ENCODE measurements at places on chromosomes 4 and X. TPM values are rescaled to one million over a fixed set of nuclear protein-coding genes. Genes with fewer than 3 reads are reported as not detected.

CAPN6 gene
- total RNA-seq, result 0.05 TPM

C1GALT1C1 gene
- 32.6 TPM for total RNA-seq

GRCh38 chr4:157114671-157115070 lies 38.7 kb downstream of the GLRB start:
- DNase-seq, result no peak
- no peak overlapping the region for H3K4me3 ChIP-seq
- 0 out of 2 replicates have a peak, but pooled peaks cover 6% of the 10 kb centered on the region for H3K36me3 ChIP-seq
- no peak overlapping the region for H3K27ac ChIP-seq
- H3K4me1 ChIP-seq, result peaks cover 30% of the 10 kb centered on the region

- no peak for DNase-seq
- H3K36me3 ChIP-seq, result no peaks in the 10 kb centered on the region
- no peak overlapping the region for H3K27ac ChIP-seq
Observed at GRCh38 chr4:73872316-73873108, 3.3 kb downstream of the CXCL1 start.

GRCh38 chr4:142952821-142953580 lies 106.9 kb upstream of the INPP4B start:
- no peaks in the 10 kb centered on the region for H3K4me1 ChIP-seq
- H3K36me3 ChIP-seq, result no peaks in the 10 kb centered on the region
- DNase-seq, result no peak
- no peaks in the 10 kb centered on the region for H3K27me3 ChIP-seq
- no peak overlapping the region for H3K27ac ChIP-seq

- no peak for DNase-seq
- H3K4me1 ChIP-seq, result no peaks in the 10 kb centered on the region
- no peak overlapping the region for H3K27ac ChIP-seq
- H3K36me3 ChIP-seq, result no peaks in the 10 kb centered on the region
Observed at GRCh38 chrX:40420899-40421729, 159.7 kb upstream of the ATP6AP2 start.

STIM2 gene
- 13.1 TPM for total RNA-seq

HS6ST2 gene
- total RNA-seq, result not detected

ZNF595 gene
- total RNA-seq, result 7.8 TPM

UGT2B10 gene
- total RNA-seq, result not detected

GRCh38 chr4:148196164-148196563 lies 246.1 kb downstream of the NR3C2 start:
- H3K27me3 ChIP-seq, result no peaks in the 10 kb centered on the region
- H3K27ac ChIP-seq, result no peak overlapping the region
- H3K36me3 ChIP-seq, result no peaks in the 10 kb centered on the region
- H3K4me3 ChIP-seq, result no peak overlapping the region
- no peak for DNase-seq
- no peaks in the 10 kb centered on the region for H3K4me1 ChIP-seq

ATP11C gene
- 34.7 TPM for total RNA-seq

POU4F2 gene
- not detected for total RNA-seq

CENPVL1 gene
- not detected for total RNA-seq

DNA sequence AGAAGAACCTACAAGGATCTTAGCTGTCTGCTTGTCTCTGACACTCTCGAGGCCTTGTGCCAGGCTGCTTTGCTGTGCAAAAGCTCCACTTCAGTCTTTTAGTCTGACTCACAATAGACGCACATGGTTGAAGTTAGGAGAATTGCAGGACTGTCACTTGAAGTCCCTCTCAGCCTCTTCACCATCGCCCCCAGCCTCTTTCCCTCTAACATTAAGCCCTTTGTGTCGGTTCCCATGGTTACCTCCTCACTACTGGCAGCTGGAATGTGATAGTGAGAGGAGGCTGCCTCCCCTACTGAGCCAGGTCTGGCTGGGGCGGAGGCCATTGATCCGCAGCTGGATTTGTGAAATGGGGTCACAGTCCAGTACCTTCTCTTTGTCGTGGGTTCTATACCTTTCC lies 201.8 kb downstream of the SOWAHB start:
- H3K27me3 ChIP-seq, result no peaks in the 10 kb centered on the region
- H3K4me1 ChIP-seq, result peaks cover 34% of the 10 kb centered on the region
- no peaks in the 10 kb centered on the region for H3K36me3 ChIP-seq

GRCh38 chrX:121301356-121301755 lies 253.9 kb downstream of the GLUD2 start:
- no peak overlapping the region for H3K27ac ChIP-seq
- H3K4me1 ChIP-seq, result no peaks in the 10 kb centered on the region
- no peak for DNase-seq
- no peaks in the 10 kb centered on the region for H3K36me3 ChIP-seq

DNA sequence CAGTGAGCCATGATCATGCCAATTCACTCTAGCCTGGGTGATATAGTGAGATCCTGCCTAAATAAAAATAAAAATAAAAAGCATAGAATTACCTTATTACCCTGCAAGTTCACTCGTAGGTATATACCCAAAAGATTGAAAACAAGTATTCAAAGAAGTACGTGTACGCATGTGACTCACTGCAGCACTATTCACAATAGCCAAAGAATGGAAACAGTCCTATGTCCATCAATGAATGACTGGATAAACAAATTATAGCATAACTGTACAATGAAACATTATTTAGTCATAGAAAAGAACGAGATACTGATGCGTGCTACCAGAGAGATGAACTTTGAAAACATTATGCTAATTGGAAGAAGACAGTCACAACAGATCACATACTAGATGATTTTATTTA lies 204.6 kb upstream of the DIAPH2 start:
- no peaks in the 10 kb centered on the region for H3K4me1 ChIP-seq
- H3K27ac ChIP-seq, result no peak overlapping the region
- no peak overlapping the region for H3K4me3 ChIP-seq

DNA sequence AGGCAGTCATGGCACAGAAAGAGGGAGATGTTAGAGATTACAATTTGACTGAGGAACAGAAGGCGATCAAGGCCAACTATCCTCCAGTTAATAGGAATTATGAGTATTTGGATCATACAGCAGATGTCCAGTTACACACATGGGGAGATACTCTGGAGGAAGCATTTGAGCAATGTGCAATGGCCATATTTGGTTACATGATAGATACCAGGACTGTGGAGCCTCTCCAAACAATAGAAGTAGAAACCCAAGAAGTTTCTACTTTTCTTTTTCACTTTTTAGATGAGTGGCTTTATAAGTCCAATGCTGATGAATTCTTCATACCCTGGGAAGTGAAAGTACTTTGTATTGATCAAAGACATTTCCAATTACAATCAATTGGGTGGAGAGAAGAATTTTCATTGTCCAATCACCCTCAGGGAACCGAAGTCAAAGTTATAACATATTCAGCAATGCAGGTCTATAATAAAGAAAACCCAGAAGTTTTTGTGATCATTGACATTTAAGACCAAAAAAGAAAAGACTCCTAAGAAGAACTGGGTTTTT lies 139.1 kb downstream of the MAB21L2 start:
- no peaks in the 10 kb centered on the region for H3K4me1 ChIP-seq
- H3K27ac ChIP-seq, result no peak overlapping the region
- no peak overlapping the region for H3K4me3 ChIP-seq
- no peaks in the 10 kb centered on the region for H3K27me3 ChIP-seq

DNA sequence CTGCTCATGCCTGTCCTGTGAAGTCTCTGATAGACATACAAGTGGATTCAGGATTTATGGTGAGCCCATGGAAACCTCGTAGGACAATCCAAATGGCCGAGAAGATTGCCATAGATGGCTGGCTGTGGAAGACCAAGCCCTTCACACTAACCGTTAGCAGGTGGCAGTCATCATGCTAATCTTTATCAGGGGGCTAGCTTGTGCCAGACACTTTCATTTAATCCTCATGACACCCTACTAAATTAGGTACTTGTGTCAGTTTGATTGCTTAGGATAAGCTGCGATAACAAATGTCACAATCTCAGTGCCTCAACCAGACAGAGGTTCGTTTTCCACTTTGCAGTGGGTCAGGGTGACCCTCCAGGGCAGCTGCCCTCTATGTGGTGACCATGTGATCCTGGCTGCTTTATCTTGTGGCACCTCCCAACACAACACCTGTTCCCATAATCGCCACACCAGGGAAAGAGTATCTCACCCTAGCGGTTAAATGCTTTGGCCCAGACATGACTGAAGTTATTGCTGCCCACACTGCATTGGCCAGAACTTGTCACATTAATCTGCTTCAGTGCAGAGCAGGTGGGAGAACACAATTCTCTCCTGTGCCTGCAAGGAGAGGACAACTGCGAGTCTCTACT lies 60.8 kb downstream of the REPS2 start:
- H3K4me1 ChIP-seq, result no peaks in the 10 kb centered on the region
- no peaks in the 10 kb centered on the region for H3K36me3 ChIP-seq
- H3K27ac ChIP-seq, result no peak overlapping the region
- H3K4me3 ChIP-seq, result no peak overlapping the region
- no peak for DNase-seq

HDX gene
- total RNA-seq, result 4.6 TPM

PDE6B gene
- total RNA-seq, result not detected

CFAP47 gene
- total RNA-seq, result not detected

ODAPH gene
- not detected for total RNA-seq

- DNase-seq, result peak; percentile 40
- H3K4me1 ChIP-seq, result peaks cover 25% of the 10 kb centered on the region
- no peaks in the 10 kb centered on the region for H3K27me3 ChIP-seq
- H3K36me3 ChIP-seq, result no peaks in the 10 kb centered on the region
- H3K4me3 ChIP-seq, result peak overlapping the region; percentile 16
Observed at GRCh38 chrX:150547375-150548115, 20.9 kb upstream of the MTM1 start.

DNA sequence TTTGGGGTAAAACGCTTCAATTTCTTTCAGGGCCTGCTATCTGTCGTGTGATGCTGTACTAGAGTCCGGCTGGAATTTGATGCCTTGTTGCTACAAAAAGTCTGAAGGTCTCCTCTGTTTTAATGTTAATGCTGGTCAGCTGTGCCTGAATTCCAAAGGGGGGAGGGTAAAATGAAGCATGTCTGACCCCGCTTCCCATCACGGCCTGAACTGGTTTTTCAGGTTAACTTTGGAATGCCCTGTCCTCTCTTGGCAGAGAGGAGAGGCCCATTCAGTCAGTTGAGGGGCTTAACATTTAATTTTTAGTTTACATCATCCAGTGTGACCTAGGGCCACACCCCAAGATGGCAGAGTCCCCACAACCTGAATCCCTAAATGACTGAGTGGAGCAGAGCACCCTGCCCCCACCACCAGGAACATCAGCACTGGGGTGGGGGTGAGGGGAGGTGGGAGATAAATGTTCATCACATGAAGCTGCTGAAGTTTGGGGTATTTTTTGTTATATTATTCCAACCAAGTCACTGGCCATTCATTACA lies 47.9 kb upstream of the GPR78 start:
- H3K4me3 ChIP-seq, result no peak overlapping the region
- H3K27ac ChIP-seq, result no peak overlapping the region

GRCh38 chr4:116143198-116143597 lies 942.2 kb downstream of the TRAM1L1 start:
- no peaks in the 10 kb centered on the region for H3K27me3 ChIP-seq
- no peak for DNase-seq
- no peaks in the 10 kb centered on the region for H3K36me3 ChIP-seq
- H3K4me3 ChIP-seq, result no peak overlapping the region

EVC gene
- total RNA-seq, result 10.0 TPM

DNA sequence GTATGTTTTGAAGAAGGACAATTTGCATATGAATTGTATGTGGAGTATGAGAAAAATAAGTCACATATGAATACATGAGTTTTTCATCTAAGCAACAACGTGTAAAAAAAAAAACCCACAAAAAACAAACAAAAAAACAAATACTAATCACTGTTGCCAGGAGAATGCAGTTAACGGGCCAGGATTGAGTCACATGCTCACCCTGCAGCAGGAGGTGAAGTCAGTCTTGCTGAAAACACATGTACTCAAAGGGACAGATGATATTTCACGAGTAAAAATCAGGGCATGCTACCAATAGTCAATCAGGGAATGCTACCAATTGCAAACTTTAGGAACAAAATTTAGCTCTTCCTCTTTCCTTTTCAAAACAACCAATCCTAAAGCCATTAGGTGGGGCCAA lies 10.4 kb upstream of the DCLK2 start:
- no peaks in the 10 kb centered on the region for H3K36me3 ChIP-seq
- H3K4me3 ChIP-seq, result no peak overlapping the region
- no peaks in the 10 kb centered on the region for H3K27me3 ChIP-seq
- H3K4me1 ChIP-seq, result peaks cover 4% of the 10 kb centered on the region
- H3K27ac ChIP-seq, result no peak overlapping the region

GUCY1B1 gene
- total RNA-seq, result 1.0 TPM

- no peak overlapping the region for H3K27ac ChIP-seq
- no peaks in the 10 kb centered on the region for H3K36me3 ChIP-seq
- peaks cover 55% of the 10 kb centered on the region for H3K4me1 ChIP-seq
Observed at GRCh38 chr4:144353292-144353691, 212.8 kb upstream of the GYPA start.

GC gene
- total RNA-seq, result not detected

GRCh38 chrX:65993332-65993731 lies 46.5 kb downstream of the VSIG4 start:
- H3K36me3 ChIP-seq, result no peaks in the 10 kb centered on the region
- no peaks in the 10 kb centered on the region for H3K4me1 ChIP-seq
- no peaks in the 10 kb centered on the region for H3K27me3 ChIP-seq

GRCh38 chr4:4343038-4343437 lies 43.9 kb upstream of the NSG1 start:
- H3K36me3 ChIP-seq, result no peaks in the 10 kb centered on the region
- no peaks in the 10 kb centered on the region for H3K4me1 ChIP-seq
- no peak overlapping the region for H3K4me3 ChIP-seq
- H3K27me3 ChIP-seq, result peaks cover 13% of the 10 kb centered on the region

DNA sequence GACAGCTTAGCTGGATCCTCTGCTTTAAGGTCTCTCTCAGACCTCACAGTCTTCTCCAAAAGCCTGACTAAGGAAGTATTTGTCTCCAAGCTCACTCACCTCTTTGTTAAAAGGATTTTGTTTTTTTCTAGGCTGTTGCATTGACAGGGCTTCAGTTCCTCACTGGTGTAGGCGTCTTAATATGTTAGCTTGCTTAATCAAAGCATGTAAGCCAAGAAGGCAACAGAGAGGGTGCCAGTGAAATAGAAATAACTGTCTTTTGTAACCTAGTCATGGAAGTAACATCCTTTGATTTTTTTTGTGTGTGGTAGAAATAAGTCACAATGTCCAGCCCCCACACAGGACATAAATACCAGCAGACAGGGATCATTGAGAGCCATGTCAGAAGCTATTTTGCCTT lies 58.8 kb downstream of the FIP1L1 start:
- DNase-seq, result no peak
- peaks cover 41% of the 10 kb centered on the region for H3K36me3 ChIP-seq
- H3K4me1 ChIP-seq, result no peaks in the 10 kb centered on the region
- H3K4me3 ChIP-seq, result no peak overlapping the region
- no peak overlapping the region for H3K27ac ChIP-seq

DNA sequence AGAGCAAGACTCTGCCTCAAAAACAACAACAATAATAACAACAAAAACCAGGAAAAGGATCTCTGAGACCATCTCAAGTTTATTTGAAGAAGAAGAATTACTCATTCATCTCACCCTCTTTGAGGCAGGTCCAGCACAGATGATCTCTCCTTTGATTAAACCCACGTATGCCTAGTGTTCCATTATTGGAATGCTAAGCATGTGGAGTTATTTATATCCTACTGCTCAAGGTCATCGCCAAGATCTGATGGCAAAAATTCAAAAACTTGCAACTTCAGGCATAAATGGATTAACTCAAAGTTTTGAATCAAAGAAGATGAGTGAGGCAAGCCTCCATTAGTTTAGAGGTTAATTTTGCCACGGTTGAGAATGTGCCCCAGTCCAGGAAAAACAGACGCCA lies 184.2 kb downstream of the DHRSX start:
- H3K36me3 ChIP-seq, result no peaks in the 10 kb centered on the region
- no peak overlapping the region for H3K4me3 ChIP-seq
- H3K4me1 ChIP-seq, result peaks cover 18% of the 10 kb centered on the region
- H3K27ac ChIP-seq, result no peak overlapping the region

GRCh38 chr4:64682481-64682880 lies 273.2 kb upstream of the TECRL start:
- H3K4me1 ChIP-seq, result no peaks in the 10 kb centered on the region
- no peaks in the 10 kb centered on the region for H3K27me3 ChIP-seq
- H3K27ac ChIP-seq, result no peak overlapping the region
- H3K4me3 ChIP-seq, result no peak overlapping the region
- no peaks in the 10 kb centered on the region for H3K36me3 ChIP-seq
- no peak for DNase-seq
